ENCODE measurements at places on chromosomes 5 and 9. TPM values are rescaled to one million over a fixed set of nuclear protein-coding genes. Genes with fewer than 3 reads are reported as not detected.

DNA sequence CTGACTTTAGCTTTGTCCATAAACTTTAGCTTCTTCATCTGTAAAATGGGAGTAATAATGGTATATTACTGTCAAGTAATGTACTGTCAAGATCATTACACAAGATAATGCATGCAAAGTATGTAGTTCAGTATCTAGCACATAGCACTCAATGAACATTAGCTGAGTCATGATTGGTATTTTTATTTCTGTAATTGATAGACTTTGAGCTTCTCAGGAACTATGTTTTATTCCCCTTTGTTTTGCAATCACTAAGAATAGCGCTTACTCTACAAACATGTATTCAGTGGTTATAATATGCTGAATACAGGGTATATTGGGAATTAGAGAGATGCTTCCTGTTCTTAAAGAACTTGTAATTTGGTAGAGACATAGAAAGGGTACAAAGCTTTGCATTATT, 142.3 kb upstream of the KLF9 start:
- DNase-seq, result no peak

- no peak for DNase-seq
Observed at GRCh38 chr5:54829102-54829501, 156.3 kb downstream of the ESM1 start.

DNA sequence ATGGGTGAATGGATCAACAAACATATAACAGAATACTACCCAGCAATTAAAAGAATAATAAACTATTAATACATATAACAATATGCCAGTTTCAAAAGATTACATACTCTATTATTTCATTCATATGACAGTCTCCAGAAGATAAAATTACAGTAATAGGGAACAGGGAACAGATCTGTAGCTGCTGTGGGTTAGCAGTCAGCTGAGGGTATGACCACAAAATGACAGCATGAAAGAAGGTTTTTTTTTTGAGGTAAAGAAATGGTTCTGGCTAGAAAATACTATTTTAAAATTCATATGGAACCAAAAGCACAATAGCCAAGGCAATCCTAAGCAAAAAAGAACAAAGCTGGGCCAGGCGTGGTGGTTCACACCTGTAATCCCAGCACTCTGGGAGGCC, 73.0 kb upstream of the NR5A1 start:
- no peak for DNase-seq

The GALNT10 gene
- 33.1 TPM for total RNA-seq

- DNase-seq, result peak; percentile 83
Observed at GRCh38 chr9:89555451-89556375, 49.1 kb upstream of the GADD45G start.

The SLC46A2 gene
- 0.35 TPM for total RNA-seq

The PITX1 gene
- 0.13 TPM for total RNA-seq

DNA sequence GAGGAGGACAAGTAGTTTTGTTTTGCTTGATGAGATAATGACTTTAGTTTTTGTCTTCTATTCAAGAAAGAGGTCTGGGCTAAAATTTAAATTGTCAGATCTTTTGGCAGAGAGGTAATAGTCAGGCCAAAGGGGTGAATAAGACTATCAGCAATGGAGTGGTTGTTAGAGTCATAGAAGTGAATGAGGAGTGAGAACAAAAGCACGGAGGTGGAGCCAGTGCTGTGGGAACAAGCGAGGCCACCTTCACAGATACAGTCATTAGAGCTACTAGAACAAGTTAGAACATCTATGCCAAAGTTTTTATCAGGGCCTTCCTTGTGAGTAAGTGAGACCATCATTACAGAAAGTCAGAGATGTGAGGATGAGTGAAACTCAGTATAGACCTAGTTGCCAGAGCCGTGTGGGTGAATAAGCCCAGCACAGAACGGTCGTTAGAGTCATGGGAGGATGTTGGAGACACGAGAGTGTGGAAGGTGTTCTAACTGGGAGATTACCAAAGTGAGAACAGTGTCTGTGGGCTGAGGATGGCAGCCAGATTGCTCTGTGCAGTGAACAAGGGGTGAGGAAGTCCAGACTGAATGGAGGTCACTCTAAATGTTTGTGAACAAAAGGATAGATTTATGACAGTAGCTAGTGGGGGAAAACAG, 135.1 kb downstream of the RPS23 start:
- DNase-seq, result no peak

DNA sequence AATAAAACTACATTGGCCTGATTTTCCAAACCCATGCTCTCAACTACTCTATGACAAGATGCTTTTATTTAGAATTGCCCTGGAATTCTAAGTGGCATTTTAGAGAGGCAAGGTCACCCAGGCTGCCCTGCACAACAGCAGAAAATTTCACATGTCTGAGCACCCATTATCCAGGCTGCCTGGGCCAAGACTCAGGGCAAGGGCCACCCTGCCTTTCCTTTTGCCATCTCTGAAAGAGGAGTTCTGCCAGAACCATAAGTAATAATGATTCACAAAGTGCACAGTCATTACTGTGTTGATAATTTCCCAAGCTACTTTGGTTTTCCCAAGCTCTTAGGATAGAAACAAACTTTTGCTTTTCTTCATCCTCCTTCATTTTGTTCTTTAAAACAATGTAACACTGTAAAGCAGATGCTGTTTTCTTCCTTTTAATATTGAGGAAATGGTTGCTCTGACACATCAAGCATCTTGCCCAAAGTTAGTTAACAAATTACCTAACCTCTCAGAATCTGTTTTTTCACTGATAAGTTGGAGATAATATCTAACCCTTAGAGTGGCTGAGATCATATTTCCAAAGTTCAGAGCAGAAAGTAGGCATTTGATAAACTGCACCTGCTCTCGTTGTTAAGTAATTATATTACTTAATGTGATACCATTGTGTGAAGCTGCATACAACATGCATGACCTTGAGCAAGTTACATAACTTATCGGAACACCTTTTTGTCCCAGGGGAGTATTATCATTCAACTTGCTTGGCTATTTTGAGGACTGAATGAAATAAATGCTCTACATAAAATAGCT, 325.6 kb downstream of the PRELID2 start:
- no peak for DNase-seq

DNA sequence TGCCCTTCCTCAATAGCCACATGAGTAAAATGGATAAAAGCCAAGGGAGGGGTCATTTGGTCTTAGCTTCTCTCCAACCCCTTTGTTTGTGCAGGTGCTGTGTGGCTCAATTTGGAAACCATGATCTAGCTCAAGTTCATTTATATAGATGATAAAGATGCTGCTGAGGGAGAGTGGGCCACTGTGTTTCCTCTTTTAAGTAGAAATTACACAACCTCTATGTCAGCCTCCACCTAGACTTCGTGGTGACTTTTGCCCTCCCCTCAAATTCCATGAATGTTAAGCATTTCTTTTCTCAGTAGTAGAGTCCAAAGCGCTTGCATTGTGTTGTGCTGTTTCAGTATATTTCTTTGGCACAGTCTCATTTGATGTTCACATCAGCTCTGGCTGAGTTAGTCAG, 241.4 kb downstream of the ARHGAP26 start:
- DNase-seq, result no peak

The INSL4 gene
- total RNA-seq, result not detected

The TEX48 gene
- total RNA-seq, result not detected

Measured in mesenteric fat pad (tissue), 1 donor.